GM04504 (cell line): ENCODE measurements at places on chromosomes 2 and 18.

- DNase-seq: no peak
Measured at GRCh38 chr2:47238638-47239037, 83.5 kb upstream of the STPG4 start.

GRCh38 chr2:9699139-9700108 lies 68.6 kb upstream of the YWHAQ start:
- DNase-seq: peak; percentile 57

GRCh38 chr18:57561728-57562423 lies 24.6 kb downstream of the FECH start:
- DNase-seq: peak; percentile 9

GRCh38 chr2:181788897-181789555 lies 102.5 kb upstream of the ITPRID2 start:
- no peak for DNase-seq

- DNase-seq: no peak
Measured at GRCh38 chr2:203016716-203017115, 2.0 kb downstream of the NBEAL1 start.

- no peak for DNase-seq
Measured at GRCh38 chr2:142422769-142423168, 292.0 kb upstream of the LRP1B start.

GRCh38 chr18:62347089-62347506 lies 22.0 kb downstream of the TNFRSF11A start:
- no peak for DNase-seq

DNA sequence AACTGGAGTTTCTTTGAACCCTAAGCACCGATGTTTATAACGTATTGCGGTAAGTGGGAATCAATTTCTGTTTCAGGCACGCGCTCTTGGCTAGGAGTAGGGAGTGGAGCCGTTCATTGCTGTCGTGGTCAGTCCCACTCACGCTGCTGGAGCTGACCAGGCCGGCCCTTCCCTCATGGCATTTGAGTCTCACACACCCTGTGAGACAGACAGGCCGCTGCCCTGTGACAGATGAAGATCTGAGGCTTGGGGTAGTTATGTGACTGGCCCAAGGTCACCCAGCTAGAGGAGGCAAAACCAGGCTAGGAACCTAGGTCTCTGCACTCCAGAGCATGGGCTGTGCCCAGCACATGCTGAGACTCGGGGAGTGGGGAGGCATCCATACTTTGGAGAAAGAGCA lies 2.9 kb upstream of the CIDEA start:
- no peak for DNase-seq

DNA sequence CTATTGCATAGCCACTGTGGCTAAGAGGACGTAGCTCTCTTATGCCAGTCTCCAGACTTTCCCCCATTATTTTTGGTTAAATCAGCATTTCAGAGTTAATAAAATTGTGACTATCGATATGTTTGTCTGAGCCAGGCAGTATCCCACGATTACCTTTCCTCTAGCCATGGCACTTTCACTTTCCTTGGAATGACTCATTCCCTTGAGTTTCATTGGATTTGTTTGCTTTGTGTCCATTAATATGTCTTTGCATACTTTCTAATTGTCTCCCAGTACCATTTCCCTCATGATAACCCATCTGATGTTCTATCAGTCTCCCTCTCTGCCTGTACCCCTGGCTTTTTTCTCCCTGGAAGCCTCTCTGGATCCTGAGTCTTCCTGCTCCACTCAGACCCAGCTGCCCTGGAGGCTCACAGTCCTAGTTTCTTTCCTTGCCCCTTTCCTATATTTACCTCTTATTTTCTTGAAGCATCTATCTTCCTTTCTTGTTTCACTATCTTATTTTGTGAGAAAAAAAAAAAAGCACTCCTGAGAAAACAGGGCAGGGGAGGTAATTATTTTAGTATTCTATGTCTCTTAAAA lies 126.1 kb downstream of the MTX2 start:
- DNase-seq: no peak

DNA sequence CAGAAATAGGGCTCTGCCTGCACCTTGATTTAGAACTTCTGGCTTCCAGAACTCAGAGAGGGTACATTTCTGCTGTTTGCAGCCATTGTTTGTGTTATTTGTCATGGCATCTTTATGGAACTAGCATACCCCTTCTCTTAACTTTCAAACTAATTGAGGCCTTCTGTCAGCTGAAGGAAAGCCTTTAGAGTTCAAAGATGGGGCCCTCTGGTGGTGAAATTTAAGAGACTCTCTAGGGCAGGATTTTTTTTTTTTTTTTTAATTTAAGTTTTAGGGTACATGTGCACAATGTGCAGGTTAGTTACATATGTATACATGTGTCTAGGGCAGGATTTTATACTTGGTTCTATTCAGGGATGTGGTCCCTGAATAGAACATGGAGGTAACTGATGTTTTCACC lies 260.6 kb upstream of the LINC00305 start:
- no peak for DNase-seq

GRCh38 chr2:85435220-85435958 lies 16.9 kb downstream of the SH2D6 start:
- no peak for DNase-seq

DNA sequence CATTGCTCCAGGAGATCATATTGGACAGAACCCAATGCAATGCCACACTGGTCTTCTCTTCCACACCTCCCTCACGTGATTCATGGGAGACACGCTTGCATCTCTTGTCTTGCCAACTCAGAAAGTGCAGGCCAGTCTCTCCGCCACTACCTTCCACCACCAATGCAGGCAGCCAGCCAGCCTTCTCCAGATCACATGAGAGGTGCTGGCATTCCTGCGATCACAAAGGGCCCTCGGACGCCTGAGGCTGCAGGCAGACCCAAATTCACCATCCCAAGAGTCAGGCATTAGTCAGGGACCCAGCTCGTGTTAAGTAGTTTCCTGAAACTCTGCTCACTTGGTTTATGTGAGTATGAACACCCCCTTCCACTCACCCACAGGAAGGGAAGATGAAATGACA lies 437.0 kb upstream of the ETAA1 start:
- DNase-seq: no peak

DNA sequence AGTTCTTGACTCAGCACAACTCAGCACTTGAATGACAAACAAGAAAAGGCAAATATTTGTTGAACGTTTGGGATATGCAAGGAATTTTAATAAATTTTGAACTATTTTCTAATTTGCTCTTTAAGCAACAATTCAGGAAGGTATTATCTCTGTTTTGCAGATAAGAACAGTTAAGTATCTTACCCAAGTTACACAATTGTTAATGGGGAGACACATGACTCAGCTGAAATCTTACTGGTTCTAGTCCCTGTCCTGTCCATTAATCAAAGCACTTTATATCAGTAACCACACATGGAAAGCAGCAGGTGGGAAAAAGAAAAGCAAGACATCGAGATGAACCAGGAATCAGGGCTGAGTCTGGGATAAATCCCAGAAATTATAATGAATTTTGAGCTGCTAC lies 493.9 kb upstream of the PIK3C3 start:
- no peak for DNase-seq

DNA sequence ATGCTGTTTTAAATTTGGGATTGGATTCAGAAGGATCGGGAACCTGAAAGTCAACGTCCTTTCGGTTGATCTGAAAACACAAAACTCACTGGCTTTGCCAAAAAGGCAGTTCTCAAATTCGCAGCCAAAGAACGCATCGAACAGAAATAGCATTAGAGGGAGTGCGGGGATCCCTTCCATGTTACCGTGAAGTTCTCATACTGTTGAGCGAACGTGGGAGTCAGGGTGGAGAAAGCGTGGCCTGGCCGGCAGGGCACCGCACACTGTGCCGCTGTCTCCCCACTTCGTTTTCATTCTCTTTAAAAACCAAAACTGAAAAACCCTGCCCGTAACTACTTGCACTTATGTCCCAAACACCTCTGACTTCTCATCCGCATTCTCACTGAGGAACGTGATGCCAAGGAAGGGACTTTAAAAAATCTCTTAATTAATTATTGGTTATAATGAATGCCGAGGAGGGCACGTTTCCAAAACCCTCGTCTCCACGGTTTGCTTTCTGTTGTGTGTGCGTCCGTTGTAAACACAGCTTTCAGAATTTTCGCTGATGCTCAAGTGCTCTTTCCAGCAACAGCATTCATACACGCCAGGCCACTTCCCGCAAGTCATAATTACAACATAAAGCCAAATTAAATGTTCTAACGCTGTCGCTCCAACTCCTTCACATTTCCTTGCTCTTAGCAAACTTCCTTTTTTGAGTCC lies 60.9 kb upstream of the TWIST2 start:
- peak; percentile 70 for DNase-seq

DNA sequence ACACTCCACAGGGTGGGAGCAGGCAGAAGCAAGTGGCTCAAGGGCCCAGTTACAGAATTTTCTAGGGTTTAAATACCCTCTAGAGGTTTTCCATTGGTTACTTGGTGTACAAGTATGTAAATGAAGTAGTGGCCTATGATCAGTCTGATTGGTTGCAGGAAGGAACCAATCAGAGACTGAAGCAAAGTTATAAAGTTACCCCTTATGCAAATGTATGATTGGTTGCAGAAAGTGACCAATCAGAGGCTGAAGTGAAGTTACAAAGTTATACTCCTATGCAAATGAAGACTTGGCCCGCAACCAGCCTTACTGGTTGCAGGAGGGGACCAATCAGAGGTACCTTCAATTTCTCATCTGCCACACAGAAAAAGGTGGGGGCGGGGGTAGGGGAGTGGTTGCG lies 154.6 kb downstream of the INO80D start:
- no peak for DNase-seq

DNA sequence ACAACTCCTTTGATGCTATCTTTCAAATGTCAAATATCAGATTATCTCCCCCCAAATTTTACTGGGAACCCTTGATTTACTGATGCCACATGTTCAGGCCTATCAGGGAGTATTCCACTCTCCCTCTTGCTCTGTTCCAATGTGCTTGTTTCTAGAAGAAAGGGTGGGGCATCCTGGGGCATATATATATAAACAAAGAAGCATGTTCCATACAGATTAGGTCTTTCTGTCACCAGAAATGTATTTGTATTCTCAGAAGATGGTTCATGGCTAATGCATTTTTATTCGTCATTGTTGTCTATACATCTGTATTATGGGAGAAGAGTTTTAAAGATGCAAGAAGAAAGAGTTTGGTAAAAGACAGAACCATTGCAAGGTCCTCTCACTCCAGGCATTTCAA lies 24.9 kb downstream of the EN1 start:
- no peak for DNase-seq

GRCh38 chr2:144654523-144654922 lies 134.6 kb upstream of the ZEB2 start:
- no peak for DNase-seq

- no peak for DNase-seq
Measured at GRCh38 chr2:29241955-29242565, 126.8 kb downstream of the CLIP4 start.

DNA sequence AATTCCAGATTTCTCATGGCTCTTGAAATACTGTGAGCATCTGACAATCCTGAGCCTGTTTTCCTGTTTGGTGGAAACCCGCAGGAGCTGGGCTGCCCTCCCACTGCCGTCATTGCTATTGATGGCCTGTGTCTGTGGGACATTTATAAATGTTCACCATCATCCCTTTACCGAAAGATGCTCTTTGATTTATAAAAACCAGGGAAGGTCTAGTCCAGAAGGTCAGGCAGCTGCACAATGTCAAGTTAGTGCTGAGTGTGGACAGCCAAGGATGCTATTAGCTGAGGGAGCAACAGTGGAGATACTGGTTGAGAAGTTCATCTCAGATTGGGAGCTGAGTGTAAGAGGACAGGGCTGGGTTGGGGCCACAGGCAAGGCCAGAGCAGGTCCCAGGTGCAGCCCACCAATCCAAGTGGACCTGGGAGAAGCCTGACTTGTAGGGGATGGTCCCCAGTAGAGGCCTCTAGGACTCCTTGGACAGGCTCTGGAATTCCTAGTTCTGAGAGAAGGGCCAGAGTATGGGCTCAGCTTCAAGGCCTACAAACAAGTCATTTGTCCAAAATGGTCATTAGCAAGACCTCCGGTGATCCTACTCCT lies 55.1 kb downstream of the COPS8 start:
- DNase-seq: no peak
